ENCODE measurements at places on chromosomes 11 and 22.

- no peaks in the 10 kb centered on the region for H3K36me3 ChIP-seq
- no peaks in the 10 kb centered on the region for H3K27me3 ChIP-seq
- peaks cover 11% of the 10 kb centered on the region for H3K4me1 ChIP-seq
- no peak overlapping the region for H3K4me3 ChIP-seq
- DNase-seq = no peak
Observed at GRCh38 chr22:23494930-23495266, 85.2 kb downstream of the IGLL1 start.

GRCh38 chr11:31240340-31240904 is 129.1 kb downstream of the DCDC1 start:
- H3K4me1 ChIP-seq = no peaks in the 10 kb centered on the region
- no peaks in the 10 kb centered on the region for H3K36me3 ChIP-seq
- no peak overlapping the region for H3K4me3 ChIP-seq
- peak; percentile 36 for DNase-seq
- no peaks in the 10 kb centered on the region for H3K27me3 ChIP-seq

DNA sequence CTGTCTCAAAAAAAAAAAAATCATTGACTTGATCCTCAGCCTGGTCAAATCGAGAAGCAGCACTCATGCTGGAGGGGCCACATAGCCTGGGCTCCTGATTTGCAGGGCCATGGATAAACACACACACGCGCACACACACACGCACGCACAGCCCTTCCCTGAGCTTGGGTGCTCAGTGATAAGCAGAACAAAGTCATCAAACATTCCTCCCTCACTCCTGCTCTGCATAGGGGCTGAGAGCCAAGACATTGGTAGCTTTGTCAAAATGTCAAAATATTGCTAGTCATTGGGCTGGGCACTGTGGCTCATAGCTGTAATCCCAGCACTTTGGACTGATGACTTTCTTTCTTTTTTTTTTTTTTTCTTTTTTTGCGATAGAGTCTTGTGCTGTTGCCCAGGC is 34.0 kb upstream of the A4GALT start:
- DNase-seq = no peak
- no peaks in the 10 kb centered on the region for H3K4me1 ChIP-seq
- H3K27me3 ChIP-seq = peaks cover 6% of the 10 kb centered on the region
- H3K4me3 ChIP-seq = no peak overlapping the region

DNA sequence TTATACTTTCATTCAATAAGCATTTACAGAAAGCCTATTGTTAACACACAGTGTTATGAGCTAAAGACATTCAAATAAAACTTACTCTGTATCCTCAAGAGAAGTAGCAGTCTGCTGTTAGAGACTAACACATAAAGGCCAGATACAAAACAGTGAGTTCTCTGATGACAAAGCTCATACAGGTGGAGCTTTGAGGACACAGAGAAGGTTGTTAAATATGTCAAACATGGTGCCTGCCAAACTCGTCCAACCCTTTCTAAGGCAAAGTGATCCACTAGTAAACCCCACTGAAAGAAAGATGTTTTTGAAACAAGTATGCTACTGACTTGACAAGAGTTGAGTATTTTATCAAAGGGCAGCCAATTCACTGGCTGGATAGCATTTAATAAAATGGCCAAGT is 70.1 kb downstream of the C2CD3 start:
- no peak for DNase-seq
- no peaks in the 10 kb centered on the region for H3K4me1 ChIP-seq
- H3K27ac ChIP-seq = no peak overlapping the region

DNA sequence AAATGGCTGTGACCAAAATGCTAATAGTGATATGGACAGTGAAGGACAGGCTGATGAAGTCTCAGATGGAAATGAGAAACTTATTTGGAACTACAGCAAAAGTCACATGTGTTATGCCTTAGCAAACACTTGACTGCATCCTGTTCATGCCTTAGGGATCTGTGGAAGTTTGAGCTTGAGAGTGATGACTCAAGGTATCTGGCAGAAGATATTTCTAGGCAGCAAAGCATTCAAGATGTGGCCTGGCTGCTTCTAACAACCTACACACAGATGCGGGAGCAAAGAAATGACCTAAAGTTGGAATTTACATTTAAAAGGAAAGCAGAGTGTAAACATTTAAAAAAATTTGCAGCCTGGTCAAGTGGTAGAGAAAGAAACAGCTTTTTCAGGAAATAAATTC is 28.1 kb upstream of the CD81 start:
- peaks cover 2% of the 10 kb centered on the region for H3K27me3 ChIP-seq
- DNase-seq = no peak
- no peak overlapping the region for H3K4me3 ChIP-seq

- H3K4me1 ChIP-seq = no peaks in the 10 kb centered on the region
- no peaks in the 10 kb centered on the region for H3K36me3 ChIP-seq
- peaks cover 15% of the 10 kb centered on the region for H3K27me3 ChIP-seq
- no peak overlapping the region for H3K27ac ChIP-seq
Observed at GRCh38 chr11:114011443-114011842, 36.5 kb downstream of the HTR3A start.

GRCh38 chr11:18766015-18766414 is 25.6 kb downstream of the PTPN5 start:
- H3K36me3 ChIP-seq = no peaks in the 10 kb centered on the region
- H3K27ac ChIP-seq = no peak overlapping the region
- H3K4me3 ChIP-seq = no peak overlapping the region
- H3K4me1 ChIP-seq = peaks cover 4% of the 10 kb centered on the region

DNA sequence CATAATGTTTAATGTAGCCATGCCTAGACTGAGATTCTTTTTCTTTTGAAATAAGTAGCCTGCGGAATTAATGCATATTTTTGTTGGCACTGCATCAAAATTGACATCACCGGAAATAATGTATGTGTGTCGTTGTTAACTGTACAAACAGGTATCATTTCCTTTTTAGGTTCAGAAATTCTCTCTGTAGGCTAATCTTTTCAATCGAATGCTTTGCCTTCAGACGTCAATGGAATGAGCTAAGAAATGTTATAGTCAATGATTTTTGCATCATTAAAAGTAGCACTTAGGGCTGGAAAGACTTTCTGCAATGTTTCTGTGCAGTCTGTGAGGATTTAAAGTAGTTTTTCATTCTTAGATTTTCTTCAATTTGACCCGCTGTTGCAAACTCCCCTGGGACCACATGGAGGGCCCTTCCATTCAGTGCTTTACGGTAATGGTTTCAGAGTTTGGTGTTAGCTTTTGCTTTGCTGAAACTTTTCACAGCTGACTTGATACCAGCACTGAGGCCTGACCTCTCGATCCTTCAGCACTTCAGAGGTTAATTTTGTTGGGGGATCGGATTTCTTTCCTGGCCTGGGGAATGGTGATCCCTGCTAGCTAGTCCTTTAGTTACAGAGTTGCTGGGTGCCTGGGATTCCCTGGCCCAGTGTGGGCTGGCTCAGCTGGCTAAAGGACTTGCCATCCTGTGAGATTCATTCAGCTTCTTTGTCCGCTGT is 137.8 kb downstream of the DBX1 start:
- no peak for DNase-seq
- H3K27ac ChIP-seq = no peak overlapping the region
- no peaks in the 10 kb centered on the region for H3K4me1 ChIP-seq
- H3K4me3 ChIP-seq = no peak overlapping the region
- H3K27me3 ChIP-seq = peaks cover 5% of the 10 kb centered on the region
- H3K36me3 ChIP-seq = no peaks in the 10 kb centered on the region

GRCh38 chr11:120391292-120391691 is 55.1 kb downstream of the ARHGEF12 start:
- H3K4me1 ChIP-seq = no peaks in the 10 kb centered on the region
- no peak for DNase-seq
- peaks cover 14% of the 10 kb centered on the region for H3K36me3 ChIP-seq
- H3K27ac ChIP-seq = no peak overlapping the region

DNA sequence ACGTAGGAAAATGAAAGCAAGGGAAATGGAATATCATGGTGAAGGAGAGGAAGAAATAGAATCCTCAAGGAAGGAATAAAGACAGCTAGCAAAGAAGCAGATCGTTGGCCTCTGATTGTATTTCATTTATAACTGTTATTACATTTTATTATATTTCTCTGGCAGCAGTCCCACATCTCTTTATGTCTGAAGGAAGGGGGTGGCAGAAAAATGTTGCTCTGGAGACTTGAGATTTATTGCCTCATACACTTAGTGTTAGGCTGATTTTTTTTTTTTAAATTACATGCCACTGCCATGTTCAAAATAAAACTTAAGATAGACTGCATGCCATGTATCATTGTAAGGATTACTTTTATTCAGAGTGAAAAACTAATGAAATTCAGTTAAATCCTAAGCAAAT is 971.7 kb upstream of the CHORDC1 start:
- no peaks in the 10 kb centered on the region for H3K36me3 ChIP-seq
- no peak overlapping the region for H3K27ac ChIP-seq
- H3K4me3 ChIP-seq = no peak overlapping the region
- no peak for DNase-seq
- peaks cover 2% of the 10 kb centered on the region for H3K4me1 ChIP-seq
- no peaks in the 10 kb centered on the region for H3K27me3 ChIP-seq

DNA sequence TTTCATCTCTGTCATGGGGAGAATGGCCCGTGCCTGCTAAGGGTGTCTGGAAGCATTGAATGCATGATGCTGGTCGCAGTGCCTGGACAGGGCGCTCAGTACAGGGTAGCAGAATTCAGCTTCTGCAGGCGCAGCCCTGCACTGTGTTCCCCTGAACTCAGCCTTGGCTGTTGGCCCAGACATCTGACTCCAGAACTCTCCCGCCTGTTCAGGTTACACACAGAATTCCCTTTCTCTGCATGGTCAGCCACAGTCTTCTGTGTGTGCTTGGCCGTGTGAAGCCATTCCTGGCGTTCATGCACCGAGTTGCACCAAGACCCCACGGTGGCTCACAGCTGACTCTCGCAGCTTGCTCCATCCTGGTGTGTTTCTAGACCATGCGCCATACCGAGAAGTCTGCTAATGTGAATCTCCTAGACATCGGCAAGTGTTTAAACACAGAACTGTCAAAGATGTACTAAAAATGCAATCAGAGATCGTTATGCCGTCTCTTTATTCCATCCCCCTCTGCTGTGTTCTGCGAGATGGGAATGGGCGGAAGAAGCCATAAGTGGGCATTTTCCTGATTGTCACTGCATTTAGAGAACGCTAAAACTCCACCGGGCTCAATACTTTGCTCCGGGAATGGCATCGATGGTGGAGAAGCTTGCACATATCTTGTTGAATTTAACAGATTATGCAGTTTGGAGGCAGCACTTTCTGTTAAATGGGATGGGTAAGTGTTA is 55.6 kb downstream of the MPPED1 start:
- no peaks in the 10 kb centered on the region for H3K4me1 ChIP-seq
- H3K27ac ChIP-seq = no peak overlapping the region
- no peak overlapping the region for H3K4me3 ChIP-seq

DNA sequence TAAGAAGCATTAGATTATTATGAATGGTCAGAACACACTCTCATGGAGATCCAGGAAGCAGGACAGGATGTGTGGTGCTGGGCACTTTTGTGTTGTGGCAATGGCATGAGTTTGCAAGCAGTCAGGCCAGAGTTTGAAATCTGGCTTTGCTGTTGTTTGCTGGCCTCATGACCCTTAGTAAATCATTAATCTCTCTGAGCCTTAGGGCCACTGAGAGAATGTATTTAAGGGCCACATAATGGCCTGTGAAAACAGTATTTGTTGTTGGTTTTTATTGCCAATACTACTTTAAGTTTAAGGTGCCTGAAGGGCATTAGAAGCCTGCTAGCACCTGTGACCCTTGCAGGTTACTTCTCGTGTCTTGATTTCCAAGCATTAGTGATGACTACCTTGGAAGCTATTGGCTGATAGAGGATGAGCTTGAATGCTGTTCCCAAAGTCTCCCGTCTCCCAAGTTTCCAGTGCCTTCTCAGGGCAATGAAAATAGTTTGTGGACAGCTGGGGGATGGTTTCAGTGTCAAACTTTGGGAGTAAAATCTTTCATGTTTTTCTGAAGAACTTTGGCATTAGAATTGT is 24.6 kb downstream of the STIM1 start:
- no peak for DNase-seq
- H3K27ac ChIP-seq = peak overlapping the region; percentile 36
- H3K27me3 ChIP-seq = no peaks in the 10 kb centered on the region

DNA sequence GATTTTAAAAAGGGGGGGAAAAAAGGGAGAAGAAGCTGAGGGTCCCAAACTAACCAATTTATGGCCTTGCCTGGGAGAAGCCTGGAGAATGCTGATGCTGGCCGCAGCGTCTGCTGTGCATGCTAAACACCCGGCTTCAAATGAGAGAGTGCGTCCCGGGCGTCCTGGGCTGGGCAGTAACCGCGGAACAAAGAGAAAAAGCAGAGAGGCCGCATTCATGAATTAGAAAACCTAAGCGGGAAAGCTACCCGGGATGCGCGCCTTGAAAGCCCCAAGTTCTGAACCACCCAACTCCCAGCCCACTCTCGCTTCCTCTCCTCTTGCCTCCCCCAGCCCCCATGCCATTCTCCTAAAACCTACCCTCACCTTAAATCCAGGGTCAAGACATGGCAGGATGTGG is 6.5 kb downstream of the MN1 start:
- H3K4me3 ChIP-seq = no peak overlapping the region
- DNase-seq = no peak
- H3K27ac ChIP-seq = no peak overlapping the region
- no peaks in the 10 kb centered on the region for H3K4me1 ChIP-seq

DNA sequence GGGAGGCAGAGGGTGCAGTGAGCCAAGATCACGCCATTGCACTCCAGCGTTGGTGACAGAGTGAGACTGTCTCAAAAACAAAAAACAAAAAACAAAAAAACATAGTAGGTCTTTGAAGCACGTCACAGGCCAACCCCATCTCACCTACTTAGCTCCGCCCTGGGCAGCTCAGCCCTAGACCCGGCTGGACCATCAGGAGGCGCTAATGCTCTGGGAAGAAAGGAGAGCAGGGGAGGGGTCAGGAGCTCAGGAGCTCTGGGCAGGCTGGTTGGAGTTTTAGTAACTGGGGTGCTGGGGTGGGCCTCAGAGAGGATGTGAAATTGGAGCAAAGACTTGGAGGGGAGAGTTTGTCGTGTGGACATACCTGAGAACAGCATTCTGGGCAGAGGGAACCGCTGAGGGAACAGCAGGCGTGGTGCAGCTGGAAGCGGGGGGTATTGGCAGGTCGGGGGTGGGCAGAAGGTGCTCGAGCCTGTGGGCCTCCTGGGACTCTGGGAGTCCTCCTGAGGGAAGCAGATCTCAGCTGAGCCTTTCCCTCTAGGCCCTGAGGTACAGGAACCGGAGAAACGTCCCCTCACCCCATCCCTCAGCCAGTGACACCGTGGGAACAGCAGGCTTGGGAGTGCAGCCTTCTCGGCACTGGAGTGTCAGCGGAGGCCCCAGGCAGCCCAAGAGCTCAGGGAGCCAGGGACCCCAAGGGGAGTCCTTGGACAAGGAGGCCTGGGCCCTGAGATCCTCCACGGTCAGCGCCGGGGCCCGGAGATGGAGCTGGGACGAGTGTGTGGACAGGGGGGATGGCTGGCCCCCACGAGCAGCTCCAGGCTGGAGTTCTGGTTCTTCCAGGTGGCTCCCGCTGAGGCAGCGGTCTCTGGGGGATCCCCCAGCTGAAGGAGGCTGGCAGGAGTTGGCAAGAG is 2.2 kb upstream of the RPS6KA4 start:
- peak; percentile 53 for DNase-seq
- H3K4me3 ChIP-seq = peak overlapping the region; percentile 38
- no peaks in the 10 kb centered on the region for H3K36me3 ChIP-seq
- H3K4me1 ChIP-seq = peaks cover 39% of the 10 kb centered on the region
